Stimulated activated CD8-positive, alpha-beta memory T cell treated with anti-CD3 and anti-CD28 coated beads, Interleukin-7, amount 100 ng/mL, for 48 hours (primary cell): ENCODE measurements at places on chromosomes 16 and 17.

- DNase-seq = no peak
These were observed 130.6 kb upstream of the DNAH9 start for GRCh38 chr17:11467639-11468038.

- DNase-seq = no peak
These were observed 7.1 kb downstream of the ACSF3 start for GRCh38 chr16:89100601-89101302.

- no peak for DNase-seq
These were observed 188.9 kb downstream of the CBLN1 start for GRCh38 chr16:49092704-49093103.

DNA sequence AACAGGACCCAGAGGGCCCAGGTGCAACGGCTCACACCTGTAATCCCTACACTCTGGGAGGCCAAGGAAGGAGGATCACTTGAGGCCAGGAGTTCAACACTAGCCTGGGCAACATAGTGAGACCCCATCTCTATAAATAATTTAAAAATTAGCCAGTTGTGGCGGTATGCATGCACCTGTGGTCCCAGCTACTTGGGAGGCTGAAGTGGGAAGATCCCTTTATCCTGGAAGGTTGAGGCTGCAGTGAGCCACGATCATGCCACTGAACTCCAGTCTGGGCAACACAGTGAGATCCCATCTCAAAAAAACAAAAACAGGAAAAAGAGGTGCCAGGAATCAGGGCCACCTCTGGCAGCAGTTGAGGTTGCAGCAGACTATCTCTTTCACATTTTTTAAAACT is 85.7 kb upstream of the NUDT7 start:
- DNase-seq = no peak

DNA sequence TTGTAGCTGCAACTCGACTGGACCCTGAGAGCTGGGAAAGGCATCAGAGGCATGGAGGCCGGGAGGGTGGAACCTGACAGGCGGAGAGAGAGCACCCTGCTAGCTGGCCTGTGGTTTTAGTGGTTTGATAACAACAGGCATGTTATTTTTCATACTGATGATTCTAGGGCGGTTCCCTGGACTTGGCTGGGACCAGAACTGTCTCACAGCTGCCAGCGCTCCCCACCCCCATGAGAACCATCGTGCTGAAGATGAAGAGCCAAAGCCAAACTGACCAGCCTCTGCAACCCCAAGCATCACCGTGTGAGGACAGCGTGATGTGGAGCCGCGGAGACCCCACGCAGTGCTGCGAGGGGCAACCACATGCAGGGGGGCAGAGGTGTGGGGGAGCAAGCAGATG is 28.5 kb downstream of the MXRA7 start:
- no peak for DNase-seq

DNA sequence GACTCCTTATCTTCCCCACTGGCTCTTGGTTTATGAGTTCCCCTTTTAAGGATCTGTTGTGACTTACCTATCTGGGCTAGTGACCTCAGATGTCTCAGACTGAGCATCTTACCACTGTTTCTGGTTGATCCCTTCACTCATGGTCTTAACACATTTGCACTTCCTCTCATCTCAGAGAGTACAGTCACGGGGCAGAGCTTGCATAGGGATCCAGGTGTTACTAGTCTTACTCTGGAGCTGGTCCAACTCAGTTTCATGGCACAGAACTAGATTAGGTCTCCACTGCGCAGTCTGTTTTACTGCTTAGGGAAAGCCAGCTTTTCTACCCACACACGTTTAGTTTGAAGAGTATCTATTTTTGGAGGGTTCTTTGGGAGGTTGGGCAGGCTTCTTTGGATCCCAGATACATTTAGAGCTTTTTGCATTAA is 10.2 kb downstream of the GABARAPL2 start:
- DNase-seq = no peak

- DNase-seq = no peak
These were observed 304.4 kb upstream of the AXIN2 start for GRCh38 chr17:65865715-65866425.

- no peak for DNase-seq
These were observed 180.5 kb downstream of the IRX3 start for GRCh38 chr16:54106057-54106456.

GRCh38 chr16:75337430-75337829 is 86.0 kb upstream of the BCAR1 start:
- no peak for DNase-seq

DNA sequence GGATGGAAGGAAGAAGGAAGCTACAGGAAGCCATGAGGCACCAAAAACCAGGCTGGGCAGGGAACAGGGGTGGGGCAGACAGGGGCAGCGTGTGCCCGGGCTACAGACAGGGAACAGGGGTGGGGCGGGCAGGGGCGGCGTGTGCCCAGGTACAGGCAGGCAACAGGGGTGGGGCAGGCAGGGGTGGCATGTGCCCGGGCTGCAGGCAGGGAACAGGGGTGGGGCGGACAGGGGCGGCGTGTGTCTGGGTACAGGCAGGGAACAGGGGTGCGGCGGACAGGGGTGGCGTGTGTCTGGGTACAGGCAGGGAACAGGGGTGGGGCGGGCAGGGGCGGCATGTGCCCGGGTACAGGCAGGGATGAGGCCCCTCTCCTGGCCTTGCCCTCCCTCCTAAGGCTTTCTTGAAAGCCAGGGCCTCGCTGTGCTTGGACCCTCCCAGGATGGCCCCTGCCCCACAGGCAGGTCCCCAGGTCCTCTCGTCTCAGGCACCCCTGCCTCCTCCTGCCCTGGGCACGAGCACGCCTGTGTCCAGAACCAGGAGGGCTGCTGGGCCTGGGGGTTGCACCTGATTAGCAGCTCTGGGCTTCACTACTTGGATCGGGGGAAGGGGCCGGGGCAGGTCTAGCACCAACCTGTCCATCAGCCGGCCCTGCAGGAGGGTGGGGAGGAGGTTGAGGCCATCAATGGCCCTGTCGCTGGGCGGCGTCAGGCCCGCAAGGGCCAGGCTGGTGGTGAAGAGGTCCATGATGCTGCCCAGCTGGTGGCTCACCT is 14.5 kb upstream of the APRT start:
- DNase-seq = no peak

DNA sequence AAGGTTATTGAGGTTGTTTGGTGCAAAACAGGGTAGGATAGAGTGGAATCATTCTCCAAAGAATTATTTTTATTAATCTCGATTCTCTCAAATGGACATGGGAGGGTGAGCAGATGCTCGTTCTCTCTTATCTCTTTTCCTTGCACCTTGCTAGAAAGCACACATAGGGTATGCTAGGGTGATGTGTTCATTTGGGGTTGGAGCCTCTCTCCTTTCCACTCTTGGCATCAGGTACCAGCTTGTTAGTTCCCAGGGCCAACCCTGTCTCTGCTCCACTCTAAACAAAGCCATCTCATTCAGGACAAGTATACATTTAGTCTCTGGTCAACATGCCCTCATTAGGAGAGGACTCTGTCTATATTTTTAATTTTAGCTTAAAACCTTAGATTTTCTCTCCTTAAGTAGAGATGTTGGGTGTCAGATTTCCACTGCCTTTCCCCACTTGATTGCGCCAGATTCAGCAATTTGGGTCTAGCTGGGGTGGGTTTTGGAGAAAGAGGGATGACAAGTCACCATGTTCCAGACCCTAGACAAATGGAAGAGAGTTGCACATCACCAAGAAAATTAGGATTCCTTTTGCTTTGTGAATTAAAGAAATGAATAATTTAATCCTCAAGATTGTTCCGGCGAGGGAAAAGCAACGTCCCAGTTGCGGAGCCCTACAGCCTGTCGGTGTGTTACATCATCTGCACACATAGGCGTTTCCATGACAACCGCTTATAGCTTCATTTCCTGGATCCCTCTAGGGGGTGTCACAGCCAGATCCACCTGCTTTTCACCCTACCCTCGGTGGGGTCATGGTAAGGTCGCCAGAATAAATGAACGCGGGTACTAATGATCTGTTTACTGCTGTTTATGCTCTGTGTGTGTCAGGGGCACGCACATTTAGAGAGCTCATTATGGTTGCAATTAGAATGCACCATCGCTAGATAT is 41.6 kb downstream of the SNX11 start:
- DNase-seq = no peak

DNA sequence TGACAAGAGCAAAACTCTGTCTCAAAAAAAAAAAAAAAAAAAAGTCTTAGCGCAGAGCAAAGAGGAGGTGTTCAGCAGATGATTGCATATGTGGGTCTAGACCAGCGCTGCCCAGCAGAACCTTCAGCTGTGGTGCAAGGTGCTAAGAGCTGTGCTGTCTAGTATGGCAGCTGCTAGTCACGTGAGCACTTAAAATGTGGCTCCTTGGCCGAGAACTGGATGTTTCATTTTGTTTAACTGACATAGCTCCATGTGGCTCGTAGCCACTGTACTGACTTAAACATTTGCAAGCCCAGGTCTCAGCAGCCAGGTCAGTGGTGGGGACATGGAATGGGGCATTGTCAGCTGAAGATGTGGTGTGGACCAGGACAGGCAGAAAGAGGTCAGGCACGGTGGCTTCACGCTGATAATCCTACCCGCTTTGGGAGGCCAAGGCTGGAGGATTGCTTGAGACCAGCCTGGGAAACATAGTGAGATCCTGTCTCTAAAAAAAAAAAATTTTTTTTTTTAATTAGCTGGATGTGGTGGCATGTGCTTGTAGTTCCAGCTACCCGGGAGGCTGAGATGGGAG is 9.2 kb downstream of the C1QTNF1 start:
- DNase-seq = no peak

DNA sequence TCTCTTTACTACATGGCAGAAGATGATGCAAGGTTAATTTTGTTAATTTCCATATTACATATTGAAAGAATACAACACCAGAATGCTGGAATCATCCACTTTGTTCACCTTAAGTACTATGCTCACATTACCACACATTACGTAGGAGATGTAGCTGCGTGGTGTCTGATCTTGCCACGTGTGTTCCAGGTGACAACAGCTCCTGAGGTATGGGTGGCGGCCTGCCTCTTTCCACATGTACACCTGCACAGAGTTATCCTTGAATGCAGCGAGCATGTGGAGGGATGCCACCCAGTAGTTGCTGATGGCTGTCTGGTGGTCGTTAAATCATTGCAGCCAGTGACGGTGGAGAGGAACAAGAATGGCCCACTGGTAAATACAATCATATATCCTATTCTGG is 740.5 kb upstream of the EEF2KMT start:
- no peak for DNase-seq

DNA sequence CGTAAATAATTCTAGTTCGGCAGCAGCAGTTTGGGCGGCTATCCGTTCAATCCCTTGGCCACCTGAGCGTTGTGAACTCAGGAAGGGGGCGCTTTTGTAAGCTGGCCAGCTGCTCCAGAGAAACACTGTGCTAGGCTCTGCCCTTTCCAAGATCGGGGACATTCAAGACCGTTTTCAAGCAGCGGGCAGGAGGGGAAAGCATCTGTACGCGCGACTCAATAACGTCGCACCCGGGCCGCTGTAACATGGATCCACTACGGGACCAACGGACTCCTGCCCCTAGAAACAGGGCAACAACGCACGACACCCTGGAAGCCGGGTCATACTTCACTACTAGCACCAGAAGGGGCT is 463 bp downstream of the TOP2A start:
- DNase-seq = no peak

DNA sequence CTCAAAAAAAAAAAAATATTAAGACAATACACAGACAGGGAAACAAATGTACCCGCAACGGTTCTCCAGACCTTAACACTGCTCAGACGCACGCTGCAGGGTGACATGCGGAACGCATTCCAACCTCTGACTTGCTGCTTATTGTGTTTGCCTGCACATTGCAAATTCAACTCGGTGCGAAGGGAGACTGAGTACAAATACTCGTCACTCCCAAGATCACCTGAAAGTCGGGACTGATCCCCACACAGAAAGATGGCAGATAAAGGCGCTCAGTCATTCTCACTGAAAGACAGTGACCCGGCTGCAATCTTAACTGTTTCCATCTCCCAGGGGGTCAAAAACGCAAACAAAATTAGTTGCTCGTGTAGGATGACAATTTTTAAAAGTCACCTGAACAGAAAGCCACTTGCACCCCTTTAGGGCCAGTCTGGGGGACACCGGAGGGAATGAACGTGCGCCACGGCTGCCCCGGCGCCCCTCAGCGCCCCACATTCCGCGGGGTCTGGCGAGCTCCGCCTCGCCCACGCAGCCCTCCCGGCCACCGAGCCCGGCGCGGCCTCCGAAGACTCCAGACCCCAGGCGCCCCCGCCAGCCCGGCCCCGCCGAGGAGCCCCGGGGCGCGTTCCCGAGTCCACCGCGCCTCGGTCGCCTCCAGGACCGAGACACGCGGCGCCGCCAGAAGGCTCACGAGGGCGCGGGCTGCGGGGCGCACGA is 589 bp downstream of the CLCN7 start:
- no peak for DNase-seq

DNA sequence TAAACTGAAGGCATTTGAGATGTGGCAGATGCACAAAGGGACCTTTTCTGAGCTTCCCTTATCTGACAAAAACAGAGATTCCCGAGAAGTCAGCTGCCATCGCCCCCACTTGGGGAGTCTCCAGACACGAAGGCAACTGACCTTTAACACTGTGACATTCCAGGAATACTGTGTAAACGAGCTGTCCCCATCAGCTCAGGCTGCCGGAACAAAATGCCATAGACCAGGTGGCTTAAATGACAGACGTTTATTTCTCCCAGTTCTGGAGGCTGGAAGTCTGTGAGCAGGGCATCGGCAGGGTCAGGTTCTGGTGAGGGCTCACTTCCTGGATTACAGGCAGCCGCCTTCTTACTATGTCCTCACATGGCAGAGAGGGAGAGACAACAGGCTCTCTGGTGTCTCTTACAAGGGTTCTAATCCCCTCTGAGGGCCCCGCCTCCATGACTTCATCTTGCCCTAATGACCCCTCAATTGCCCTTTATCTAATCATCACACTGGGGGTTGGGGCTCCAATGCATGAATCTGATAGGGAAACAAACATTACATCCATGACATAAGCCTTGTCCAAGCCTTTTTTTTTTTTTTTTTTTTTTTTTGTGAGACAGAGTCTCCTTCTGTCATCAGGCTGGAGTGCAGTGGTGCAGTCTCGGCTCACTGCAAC is 178.5 kb upstream of the RPL38 start:
- DNase-seq = no peak

- peak; percentile 9 for DNase-seq
These were observed 527 bp downstream of the CIAPIN1 start for GRCh38 chr16:57446531-57447185.

GRCh38 chr17:74217037-74217730 is 3.8 kb downstream of the TTYH2 start:
- DNase-seq = no peak

DNA sequence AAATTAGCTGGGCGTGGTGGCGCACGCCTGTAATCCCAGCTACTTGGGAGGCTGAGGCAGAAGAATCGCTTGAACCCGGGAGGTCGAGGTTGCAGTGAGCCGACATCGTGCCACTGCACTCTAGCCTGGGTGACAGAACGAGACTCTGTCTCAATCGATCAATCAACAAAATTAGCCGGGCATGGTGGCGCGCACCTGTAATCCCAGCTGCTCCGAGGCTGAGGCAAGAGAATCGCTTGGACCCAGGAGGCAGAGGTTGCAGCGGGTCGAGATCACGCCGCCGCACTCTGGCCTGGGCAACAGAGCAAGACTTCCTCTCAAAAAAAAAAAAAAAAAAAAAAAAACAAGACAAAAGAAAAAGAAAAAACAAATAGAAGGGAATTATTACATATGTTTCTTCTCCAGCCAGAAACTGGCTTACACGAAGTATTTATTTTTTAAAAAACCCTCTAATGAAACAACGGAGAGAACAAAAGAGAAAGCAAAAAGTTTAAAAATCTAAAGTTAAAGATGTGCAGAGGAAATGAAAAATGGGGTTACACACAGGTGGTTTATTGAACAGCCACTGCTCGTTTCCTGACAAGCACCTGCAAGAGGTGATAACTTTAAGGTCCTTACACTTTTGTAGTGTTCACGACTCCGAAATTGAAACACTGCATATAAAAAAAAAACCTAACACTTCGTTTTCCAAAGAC is 1.4 kb downstream of the SYNRG start:
- DNase-seq = no peak

GRCh38 chr16:396605-397004 is 394 bp upstream of the NME4 start:
- no peak for DNase-seq
